Umbilical cord (tissue), 2 donors: ENCODE measurements at places on chromosomes 7 and 10. TPM values are rescaled to one million over a fixed set of nuclear protein-coding genes. Genes with fewer than 3 reads are reported as not detected.

Gene PRXL2A
- 26.5 TPM for total RNA-seq

Gene INPP5A
- 103 TPM for total RNA-seq

Gene COL13A1
- total RNA-seq, result 18.3 TPM

Gene BEND7
- total RNA-seq, result 7.5 TPM

Gene OR13A1
- 0.72 TPM for total RNA-seq

Gene CYP3A5
- total RNA-seq, result 25.8 TPM

Gene TFEC
- 16.6 TPM for total RNA-seq

Gene ANAPC16
- total RNA-seq, result 72.0 TPM

GRCh38 chr7:17152721-17153120, 145.7 kb upstream of the AHR start:
- DNase-seq, result peak; percentile 73

DNA sequence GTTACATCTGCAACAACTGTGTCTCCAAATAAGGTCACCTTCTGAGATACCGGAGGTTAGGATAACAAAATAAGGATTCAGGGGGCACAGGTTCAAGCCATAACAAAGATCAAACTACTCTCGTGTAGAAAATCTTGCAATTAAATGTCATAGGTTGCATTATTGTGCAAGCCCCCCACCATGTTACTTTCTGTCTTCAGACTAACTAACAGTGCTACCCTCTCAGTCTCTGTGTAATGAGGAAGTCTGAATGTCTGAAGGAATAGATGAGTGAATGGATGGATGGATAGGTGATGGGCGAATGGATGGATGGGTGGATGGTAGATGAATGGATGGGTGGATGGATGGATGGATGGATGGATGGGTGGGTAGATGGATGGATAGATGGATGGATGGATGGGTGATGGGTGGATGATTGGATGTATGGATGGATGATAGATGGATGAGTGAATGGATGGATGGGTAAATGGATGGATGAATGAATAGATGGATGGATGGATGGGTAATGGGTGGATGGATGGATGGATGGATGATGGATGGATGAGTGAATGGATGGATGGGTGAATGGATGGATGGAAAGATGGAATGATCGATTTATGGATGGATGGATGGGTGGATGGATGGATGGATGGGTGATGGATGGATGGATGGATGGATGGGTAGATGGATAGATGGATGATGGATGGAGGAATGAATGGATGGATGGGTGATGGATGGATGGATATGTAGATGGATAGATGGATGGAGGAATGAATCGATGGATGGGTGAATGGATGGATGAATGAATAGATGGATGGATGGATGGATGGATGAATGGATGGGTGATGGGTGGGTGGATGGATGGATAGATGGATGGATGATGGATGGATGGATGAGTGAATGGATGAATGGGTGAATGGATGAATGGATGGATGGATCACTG, 557.3 kb upstream of the FOXK1 start:
- no peak for DNase-seq

DNA sequence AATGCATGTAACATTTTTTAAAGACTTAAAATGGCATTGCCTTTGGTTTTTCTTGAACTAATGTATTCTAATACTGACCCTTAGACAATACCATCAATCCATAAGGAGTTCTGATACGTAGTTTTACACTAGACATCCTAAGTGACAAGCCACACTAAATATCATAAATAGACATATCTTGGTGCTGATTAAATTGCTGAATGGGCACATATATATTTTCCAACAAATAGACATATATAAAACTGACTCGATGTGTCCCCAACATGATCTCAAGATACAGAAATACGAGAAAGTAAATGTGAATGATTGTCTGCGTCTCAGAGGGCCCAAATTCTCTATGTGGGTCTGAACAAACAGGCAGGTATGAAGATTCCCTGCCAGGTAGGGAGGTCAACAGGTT, 99.8 kb downstream of the NEBL start:
- no peak for DNase-seq

- no peak for DNase-seq
Observed at GRCh38 chr7:48337781-48338180, 166.5 kb downstream of the ABCA13 start.

DNA sequence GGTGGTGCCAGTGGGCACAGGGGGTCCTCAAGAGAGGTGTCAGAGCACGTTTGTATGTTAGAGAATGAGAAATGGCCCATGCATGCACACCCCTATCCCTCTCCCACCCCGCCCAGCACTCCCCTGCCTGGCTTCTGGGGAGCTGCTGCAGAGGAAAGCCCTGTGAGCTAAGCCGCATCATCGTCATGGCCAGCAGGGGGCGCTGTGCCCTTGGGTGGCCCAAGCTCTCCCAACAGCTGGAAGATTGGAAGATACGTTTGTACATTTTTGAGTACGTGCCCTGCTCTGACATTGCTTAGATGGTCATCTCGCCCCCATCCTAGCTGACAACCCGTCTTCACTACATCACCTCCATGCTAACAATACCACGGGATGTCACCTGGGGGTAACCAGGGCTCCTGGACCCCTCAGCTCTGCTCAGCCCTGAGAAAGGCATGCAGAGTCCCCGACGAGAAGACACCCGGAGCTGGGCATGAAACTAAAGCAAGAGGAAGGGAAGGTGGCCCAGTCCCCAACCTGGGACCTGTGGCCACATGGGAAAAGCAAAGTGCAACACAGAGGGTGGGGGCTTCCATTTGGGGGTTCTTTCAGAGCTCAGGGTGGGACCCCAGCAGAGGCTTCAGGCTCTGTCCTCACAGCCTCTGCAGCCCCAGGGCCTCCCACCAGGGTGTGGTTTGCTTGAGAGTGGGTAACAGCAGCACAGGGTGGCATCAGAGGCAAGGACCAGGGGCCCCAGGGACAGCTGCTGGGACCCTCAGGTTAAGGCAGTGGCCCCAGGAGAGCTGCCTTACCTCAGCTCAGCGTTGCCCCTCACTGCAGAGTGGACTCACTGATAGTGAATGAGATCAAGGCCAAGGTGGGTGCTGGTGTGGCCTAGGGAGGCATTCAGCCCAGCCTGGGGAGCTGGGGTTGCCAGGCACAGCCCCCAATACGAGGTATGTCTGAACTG, 136.6 kb downstream of the PTPN20 start:
- peak; percentile 60 for DNase-seq

DNA sequence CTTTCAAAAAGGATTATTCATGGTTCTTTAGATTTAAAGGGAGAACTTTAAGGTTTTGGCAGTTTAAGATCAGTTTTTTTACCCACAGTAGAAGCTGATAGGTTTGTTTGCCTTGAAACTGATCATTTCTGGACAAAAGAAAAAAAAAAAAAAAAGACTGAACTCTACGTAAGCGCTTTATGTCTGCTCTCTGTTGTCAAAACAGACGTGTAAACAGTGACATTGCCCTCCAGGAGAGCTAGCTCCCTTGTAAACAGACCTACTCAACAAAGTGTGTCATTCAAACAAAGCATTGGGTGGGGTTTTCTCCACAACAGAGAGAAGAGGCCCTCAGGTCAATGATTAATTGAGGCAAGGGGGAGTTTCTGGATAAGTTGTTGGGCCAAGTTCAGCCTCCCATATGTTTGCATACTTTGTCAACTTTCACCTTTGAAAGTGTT, 568.1 kb upstream of the LRRN3 start:
- no peak for DNase-seq

DNA sequence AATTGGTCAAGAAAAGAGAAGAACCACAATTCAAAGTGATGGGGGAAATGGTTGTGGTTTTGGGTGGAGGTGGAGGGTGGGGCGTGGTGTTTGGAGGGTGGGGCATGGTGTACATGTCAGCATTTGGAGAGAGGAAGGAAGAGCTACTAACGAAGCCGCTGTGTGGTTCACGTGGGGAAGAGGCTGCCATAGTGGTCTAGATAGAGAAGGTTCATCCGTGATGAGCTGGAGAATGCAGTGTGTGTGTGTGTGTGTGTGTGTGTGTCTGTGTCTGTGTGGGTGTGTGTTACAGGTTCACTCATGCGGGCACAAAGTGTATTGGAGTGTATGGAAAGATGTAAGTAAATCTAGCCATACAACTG, 6.1 kb upstream of the VCL start:
- no peak for DNase-seq

DNA sequence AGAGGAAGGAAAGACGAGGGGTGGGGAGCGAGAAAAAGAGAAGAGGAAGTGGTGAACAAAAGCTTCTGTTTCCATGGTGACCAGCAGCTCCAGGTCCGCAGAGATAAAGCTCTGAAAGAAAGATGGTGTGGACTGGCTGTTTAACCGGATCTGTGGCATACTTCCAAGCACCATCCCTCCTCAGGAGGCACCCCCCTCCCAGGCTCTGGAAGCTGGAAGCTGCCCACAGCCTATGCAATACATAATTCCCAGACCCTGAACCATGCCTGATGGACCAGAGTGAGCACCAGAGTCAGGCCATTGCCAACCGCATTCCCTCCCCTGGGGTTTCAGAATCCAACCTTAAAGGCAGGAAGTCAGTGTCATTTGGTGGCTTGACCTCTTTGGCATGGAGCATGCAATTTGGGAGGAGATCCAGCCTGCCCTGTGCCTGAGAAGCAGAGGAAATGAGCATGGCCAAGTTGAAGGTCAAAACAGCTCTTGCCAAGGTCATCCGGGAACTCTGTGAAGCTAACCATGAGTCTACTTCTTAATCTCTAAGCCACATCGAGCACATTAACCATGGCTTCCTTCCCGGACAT, 22.2 kb upstream of the CPXM2 start:
- DNase-seq, result peak; percentile 72

GRCh38 chr10:61846370-61847031, 55.0 kb upstream of the ARID5B start:
- DNase-seq, result no peak

- DNase-seq, result no peak
Observed at GRCh38 chr10:114711869-114712250, 53.8 kb upstream of the ABLIM1 start.

DNA sequence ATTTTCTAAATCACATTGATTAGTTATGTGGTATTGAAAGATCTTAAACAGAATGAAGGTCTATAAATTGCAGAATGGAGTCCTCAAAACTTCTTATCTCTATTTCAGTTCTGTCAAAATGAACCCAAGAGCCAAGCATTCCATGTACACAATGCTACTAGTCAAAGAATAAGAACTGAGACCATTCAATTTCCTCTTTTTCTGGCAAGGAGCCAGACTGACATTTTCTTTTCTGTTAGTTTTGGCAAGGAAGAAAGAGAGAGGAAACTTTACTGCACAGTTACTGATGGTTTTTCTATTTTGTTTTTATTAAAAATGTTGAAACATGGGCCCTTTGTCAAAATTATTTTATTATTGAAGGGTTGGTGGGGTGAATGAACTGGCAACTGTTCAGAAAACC, 181.8 kb upstream of the FERD3L start:
- peak; percentile 57 for DNase-seq

- DNase-seq, result no peak
Observed at GRCh38 chr10:74231375-74231774, 80.4 kb downstream of the ADK start.

GRCh38 chr10:62457598-62457997, 83.4 kb downstream of the ZNF365 start:
- DNase-seq, result no peak

DNA sequence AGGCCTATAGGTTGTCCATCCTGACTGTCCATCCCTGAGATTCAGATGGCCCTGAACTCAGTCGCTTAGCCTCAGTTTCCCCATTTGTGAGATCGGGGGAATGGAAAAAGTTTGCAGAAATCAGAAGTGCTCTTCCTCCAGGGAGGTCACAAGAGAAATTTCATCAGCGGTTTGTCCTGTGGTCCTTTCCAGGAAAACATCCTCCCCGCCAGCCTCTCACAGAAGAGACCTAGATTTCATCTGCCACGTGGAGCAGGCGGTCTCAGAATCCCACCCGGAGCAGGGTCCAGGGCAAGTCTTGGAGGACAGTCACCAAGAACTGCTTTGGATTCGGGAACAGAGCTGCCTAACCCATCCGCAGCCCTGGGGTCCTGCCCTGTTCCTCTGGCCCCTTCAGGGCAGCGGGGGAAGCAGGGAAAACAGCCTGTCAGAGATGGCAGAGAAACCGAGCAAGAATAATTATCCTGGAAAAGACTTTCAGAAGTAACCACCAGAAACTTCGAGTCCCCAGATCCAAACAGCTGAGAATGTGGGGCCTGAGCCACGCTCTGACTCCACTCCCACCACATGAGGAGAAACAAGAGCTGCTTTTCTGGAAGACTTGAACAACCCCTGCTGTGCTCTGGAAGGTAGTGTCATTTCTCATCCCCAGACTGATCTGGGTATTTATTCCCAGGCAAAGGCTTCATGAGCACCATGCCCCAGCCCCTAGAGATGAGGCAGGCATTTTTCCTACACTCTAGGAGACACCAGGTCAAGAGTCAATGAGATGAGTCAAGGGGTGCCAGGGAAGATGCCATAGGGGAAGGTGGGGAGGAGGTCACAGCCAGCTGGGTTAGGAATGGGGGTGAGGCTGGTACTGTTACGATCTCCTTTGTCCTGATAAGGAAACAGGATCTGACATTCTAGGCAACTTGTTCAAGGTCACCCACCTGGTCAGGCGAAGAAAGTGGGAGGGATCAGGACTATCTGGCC, 1.1 kb upstream of the TNS3 start:
- DNase-seq, result no peak

DNA sequence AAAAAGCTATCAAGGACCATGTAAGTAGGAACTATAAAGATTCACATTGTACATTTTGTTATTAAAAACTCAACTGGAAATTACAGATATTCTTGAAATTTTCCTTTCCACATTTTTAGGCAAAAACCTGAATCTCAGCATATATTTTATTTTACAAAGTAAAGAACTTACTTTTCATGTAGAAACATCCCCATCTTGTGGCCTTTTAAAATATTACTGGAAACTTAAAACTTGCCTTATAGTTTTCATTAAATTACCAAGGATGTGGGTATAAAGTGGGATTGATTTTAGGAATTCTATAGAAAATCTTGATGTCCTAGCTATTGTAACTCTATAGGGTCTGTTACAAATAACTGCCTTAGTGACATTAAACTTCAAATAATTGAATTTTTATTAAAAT, 10.6 kb downstream of the DBF4 start:
- DNase-seq, result peak; percentile 48

DNA sequence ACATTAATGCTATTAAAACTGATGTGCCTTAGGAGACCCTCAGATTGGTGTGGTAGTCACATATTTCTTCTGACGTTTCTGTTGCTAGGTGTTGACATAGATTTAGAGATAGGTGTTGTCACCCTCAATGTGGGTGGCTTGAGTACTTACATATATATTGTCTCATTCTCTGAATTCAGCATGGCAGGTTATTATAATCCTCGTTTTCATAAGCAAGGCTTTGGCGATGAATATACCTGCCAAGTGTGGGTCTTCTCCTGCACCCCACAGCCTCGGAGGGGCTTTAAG, 7.0 kb downstream of the FBH1 start:
- DNase-seq, result no peak

DNA sequence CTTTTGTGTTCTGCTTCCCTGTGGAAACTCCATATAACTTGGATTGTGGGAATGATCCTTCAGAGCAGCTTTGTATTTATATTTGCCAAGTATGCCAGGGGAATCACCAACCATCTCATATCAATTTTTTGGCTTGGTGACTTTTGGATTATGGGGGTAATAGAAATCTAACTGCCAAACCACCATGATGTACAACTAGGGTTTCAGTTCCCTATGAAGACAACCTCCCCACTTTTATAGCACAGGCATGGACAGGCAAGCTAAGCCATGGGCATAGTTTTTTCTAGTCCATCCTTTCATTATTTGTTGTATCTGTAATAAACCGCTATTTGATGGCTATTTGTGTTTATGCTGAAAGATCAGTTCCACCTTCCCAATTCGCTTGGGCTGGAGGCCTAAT, 17.7 kb downstream of the NPY start:
- DNase-seq, result no peak

- peak; percentile 24 for DNase-seq
Observed at GRCh38 chr7:38339953-38340819, 66.8 kb upstream of the TARP start.

- DNase-seq, result no peak
Observed at GRCh38 chr10:25747084-25747483, 186.9 kb upstream of the MYO3A start.

- DNase-seq, result no peak
Observed at GRCh38 chr7:65230231-65230630, 143.4 kb upstream of the ZNF92 start.
